ENCODE measurements at places on chromosomes 2 and 18. TPM values are rescaled to one million over a fixed set of nuclear protein-coding genes. Genes with fewer than 3 reads are reported as not detected.

DNA sequence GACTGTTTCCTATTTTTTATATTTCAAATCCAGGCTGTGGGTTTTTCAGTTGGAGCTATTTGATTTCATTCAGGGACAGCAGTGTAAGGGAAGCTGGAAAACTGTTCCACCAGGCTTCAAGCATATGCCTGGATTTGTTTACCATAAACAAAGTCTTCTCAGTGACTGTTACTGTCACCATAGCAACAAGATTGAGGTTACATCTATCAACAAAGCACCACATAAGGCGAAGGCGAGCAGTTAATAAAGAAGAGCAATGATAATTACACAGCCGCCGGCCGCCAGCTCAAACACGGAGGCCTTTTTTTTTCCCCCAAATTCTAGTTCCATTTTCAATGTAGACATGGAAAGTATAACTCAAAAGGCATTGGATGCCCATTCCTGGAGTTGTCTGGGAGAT lies 553.7 kb upstream of the SYT4 start:
- H3K27ac ChIP-seq, result no peak overlapping the region
- no peaks in the 10 kb centered on the region for H3K27me3 ChIP-seq
- H3K36me3 ChIP-seq, result no peaks in the 10 kb centered on the region
- H3K4me1 ChIP-seq, result no peaks in the 10 kb centered on the region
- DNase-seq, result no peak

DNA sequence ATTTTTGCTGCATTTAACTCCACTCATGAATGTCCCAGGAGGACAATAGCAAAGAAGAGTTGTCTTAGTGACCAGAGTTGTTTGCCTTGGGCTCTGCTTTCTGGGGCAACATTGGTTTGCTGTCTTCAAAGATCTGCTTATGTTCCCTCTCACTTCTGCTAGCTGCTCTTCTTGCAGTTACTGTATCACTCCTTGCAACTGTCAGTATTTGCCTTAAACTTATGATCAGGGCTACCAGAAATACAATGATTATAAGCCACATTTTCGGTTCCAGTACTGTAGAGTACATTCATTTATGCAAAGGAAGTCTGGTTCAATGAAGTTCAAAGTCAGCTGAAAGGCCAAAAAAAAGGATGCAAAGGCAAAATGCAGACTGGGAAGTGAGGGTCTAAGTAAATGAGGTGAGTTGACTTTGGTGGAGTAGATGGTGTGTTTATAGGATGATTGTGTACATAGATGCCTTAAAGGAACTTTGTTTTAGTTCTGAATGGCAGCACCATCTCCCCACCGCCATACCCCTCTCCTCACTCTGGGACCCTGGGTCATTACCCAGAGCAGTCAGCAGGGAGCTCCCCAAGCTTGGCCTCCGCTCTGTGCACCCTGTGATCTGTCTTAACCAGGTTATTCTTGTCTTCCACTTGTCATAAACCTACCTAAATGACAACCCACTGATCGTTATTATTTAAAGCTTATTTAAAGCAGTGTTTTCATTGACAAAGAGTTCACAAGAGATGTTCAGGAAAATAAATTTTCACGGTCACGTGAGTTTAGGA lies 236.0 kb downstream of the DOK6 start:
- H3K4me1 ChIP-seq, result no peaks in the 10 kb centered on the region
- DNase-seq, result peak; percentile 34
- no peaks in the 10 kb centered on the region for H3K27me3 ChIP-seq

DNA sequence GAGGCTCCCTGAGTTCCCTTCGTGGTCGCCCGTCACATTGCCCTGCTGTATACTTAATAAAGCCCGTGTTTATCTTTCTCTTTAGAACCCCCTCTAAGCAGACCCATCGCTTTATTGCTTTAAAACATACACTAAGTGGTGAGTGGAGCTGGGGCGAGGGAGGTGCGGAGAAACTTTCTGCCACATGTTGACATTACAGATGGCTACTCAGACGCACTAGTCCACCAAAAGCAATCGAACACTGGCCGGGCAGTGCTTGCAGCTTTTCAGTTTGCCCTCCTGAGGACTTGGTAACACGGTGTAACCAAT lies 859 bp upstream of the COLEC12 start:
- no peaks in the 10 kb centered on the region for H3K36me3 ChIP-seq
- no peak overlapping the region for H3K27ac ChIP-seq
- no peak overlapping the region for H3K4me3 ChIP-seq
- peaks cover 37% of the 10 kb centered on the region for H3K27me3 ChIP-seq
- no peak for DNase-seq
- peaks cover 9% of the 10 kb centered on the region for H3K4me1 ChIP-seq

DNA sequence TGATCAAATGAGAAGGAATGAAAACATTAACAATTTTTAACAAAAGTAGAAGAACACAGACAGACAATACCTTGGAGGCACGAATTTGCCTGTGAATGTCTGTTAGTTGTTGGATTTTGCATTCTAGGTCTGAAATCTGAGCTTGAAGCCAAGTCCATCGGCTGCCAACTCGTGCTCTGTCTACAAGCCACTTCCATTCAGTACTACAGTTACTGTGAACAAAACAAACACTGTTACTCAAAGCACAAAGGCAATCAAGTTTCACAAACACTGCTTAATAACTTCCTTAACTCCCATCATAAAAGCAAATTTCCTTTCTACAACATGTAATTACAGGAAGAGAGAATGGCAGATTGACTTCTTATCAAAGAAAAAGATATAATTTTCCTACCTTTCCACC lies 42.2 kb downstream of the KANSL1L start:
- no peak overlapping the region for H3K4me3 ChIP-seq
- peaks cover 5% of the 10 kb centered on the region for H3K4me1 ChIP-seq
- no peak for DNase-seq
- H3K27ac ChIP-seq, result no peak overlapping the region
- H3K27me3 ChIP-seq, result no peaks in the 10 kb centered on the region

GRCh38 chr2:143473820-143474219 lies 344.6 kb downstream of the ARHGAP15 start:
- H3K27ac ChIP-seq, result no peak overlapping the region
- peaks cover 17% of the 10 kb centered on the region for H3K36me3 ChIP-seq
- no peak for DNase-seq
- no peaks in the 10 kb centered on the region for H3K27me3 ChIP-seq

DNA sequence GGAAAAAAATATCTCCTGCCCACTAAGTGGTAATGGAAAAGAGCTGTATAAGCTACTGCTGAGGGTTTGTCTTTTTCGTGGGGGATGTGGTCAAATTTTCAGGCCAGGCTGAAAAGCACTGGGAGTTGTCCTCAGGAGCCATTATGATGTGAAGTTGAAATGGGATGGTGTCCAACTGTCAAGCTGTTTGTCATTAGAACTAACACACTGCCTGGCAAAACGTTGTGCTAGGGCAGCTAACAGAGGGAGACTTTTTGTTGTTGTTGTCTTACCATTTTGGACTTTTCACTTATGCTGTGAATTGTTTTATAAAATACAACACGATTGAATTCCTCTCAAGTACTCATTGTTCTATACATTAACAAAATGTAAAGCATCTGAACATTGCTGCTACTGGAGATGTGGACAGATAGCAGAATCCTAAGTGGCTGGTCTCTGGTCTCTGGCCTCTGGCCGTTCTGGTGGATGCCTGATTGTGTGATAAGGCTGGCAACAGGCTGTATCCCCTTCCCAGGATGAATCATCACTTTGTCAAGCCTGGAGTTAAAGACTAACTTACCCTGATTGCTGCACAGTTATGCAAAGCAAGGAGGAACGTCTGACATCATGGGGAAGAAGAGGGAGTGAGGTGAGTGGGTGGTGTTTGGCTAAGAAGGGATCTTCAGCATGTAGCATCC lies 2.3 kb downstream of the MYO1B start:
- H3K4me3 ChIP-seq, result no peak overlapping the region
- no peaks in the 10 kb centered on the region for H3K27me3 ChIP-seq
- H3K4me1 ChIP-seq, result peaks cover 21% of the 10 kb centered on the region
- no peak for DNase-seq

GRCh38 chr2:46925474-46926351 lies 10.1 kb upstream of the MCFD2 start:
- no peak overlapping the region for H3K27ac ChIP-seq
- H3K36me3 ChIP-seq, result peaks cover 13% of the 10 kb centered on the region
- no peak for DNase-seq

GRCh38 chr2:36356298-36356989 lies 866 bp downstream of the CRIM1 start:
- H3K4me1 ChIP-seq, result peaks cover 25% of the 10 kb centered on the region
- peak overlapping the region; percentile 75 for H3K4me3 ChIP-seq
- peak; percentile 41 for DNase-seq
- H3K27ac ChIP-seq, result no peak overlapping the region
- H3K27me3 ChIP-seq, result peaks cover 37% of the 10 kb centered on the region

DNA sequence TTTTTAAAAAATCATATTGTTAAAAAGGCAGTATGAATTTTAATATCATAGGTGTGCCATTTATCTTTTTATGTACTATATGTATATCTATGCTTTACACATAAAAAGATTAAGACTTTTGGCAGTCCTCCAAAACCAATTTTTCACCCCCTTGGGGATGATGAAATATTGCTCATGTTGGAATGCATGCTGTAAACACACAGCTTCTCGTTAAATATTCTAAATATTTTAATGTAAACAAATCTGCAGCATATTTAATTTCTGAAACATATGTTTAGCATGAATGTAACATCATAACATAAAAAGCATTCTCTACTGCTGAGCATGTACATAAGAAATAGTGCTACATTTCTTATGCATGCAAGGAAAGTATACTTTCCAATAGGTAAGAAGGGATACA lies 484.3 kb upstream of the LRATD1 start:
- no peak overlapping the region for H3K27ac ChIP-seq
- no peaks in the 10 kb centered on the region for H3K36me3 ChIP-seq
- DNase-seq, result no peak
- no peaks in the 10 kb centered on the region for H3K4me1 ChIP-seq
- no peak overlapping the region for H3K4me3 ChIP-seq

GRCh38 chr18:36660311-36660710 lies 168.5 kb downstream of the TPGS2 start:
- no peak for DNase-seq
- H3K27me3 ChIP-seq, result peaks cover 7% of the 10 kb centered on the region
- H3K4me3 ChIP-seq, result no peak overlapping the region
- H3K36me3 ChIP-seq, result no peaks in the 10 kb centered on the region
- H3K27ac ChIP-seq, result no peak overlapping the region

GRCh38 chr2:88136817-88137216 lies 9.0 kb upstream of the FABP1 start:
- H3K27ac ChIP-seq, result no peak overlapping the region
- DNase-seq, result no peak
- no peaks in the 10 kb centered on the region for H3K36me3 ChIP-seq

DNA sequence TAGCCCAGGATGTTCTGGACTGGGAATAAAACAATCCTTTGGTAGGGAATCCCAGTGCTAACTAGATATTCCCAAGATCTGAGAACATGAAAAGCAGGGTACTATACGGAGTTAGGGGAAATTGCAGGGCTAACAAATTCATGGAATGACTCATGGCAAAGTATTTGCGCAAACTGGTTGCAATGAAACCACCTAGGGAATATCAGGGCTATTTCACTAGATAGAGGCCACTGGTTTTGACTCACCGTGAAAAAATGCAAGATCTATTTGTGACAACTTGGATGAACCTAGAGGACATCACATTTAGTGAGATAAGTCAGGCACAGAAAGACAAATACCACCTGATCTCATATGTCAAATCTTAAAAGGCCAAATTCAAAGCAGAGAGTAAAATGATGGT lies 233.3 kb downstream of the MBD2 start:
- no peak for DNase-seq
- H3K27ac ChIP-seq, result no peak overlapping the region
- H3K4me3 ChIP-seq, result no peak overlapping the region
- no peaks in the 10 kb centered on the region for H3K4me1 ChIP-seq

DNA sequence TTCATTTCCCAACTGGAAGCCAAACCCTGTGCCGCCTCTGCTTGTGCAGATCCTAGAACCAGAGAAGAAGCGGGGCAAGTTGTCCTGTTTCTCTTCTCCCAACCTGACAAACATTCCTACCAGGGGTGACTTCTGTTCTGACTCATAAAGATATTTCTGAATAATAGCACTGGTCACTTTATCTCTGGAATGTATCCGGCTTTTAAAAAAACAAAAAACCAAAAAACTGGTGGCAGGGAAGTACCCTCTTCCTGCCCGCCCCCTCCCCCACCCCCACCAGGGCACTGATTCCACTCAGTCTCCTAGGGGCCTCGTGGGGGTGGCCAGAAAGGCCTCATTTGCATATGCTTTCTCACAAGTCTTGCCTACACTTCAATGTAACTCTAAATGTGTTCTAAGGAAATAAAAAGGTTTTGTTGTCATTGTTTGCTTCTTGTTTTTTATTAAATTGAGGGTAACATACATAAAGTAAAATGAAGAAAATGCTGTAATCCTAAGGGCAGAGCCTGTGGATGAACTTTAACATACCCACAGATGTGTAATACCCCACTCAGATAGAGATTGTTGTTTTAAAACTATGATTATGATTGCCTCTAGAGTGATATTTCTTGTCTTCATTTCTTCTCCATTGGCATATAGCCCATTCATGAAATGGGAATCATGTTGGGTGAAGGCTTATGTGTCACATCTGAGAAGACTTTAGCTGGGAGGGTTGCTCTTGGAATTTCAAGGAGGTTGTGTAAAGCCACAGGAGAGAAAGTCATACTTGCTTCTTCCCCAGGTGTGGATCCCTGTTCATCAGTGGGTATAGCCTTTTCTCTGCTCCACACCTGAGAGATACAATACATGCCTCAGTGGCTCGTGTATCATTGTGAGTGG lies 5.3 kb upstream of the FOSL2 start:
- no peak overlapping the region for H3K27ac ChIP-seq
- no peaks in the 10 kb centered on the region for H3K36me3 ChIP-seq
- no peak overlapping the region for H3K4me3 ChIP-seq

GRCh38 chr18:65754121-65754520 lies 3.3 kb downstream of the CDH7 start:
- no peaks in the 10 kb centered on the region for H3K4me1 ChIP-seq
- H3K27ac ChIP-seq, result no peak overlapping the region
- H3K27me3 ChIP-seq, result peaks cover 20% of the 10 kb centered on the region
- DNase-seq, result no peak
- H3K36me3 ChIP-seq, result no peaks in the 10 kb centered on the region

- DNase-seq, result no peak
- no peak overlapping the region for H3K4me3 ChIP-seq
- no peak overlapping the region for H3K27ac ChIP-seq
- H3K27me3 ChIP-seq, result no peaks in the 10 kb centered on the region
Measured at GRCh38 chr18:2777241-2777640, 69.6 kb upstream of the EMILIN2 start.

GRCh38 chr2:7428454-7429204 lies 511.4 kb downstream of the RNF144A start:
- H3K4me3 ChIP-seq, result peak overlapping the region; percentile 1
- H3K4me1 ChIP-seq, result peaks cover 33% of the 10 kb centered on the region
- DNase-seq, result no peak
- peak overlapping the region; percentile 38 for H3K27ac ChIP-seq
- peaks cover 3% of the 10 kb centered on the region for H3K27me3 ChIP-seq

The CD302 gene
- total RNA-seq, result 0.48 TPM

The SNRNP200 gene
- total RNA-seq, result 181 TPM

The SPP2 gene
- total RNA-seq, result not detected

The MSTN gene
- total RNA-seq, result not detected

The KCNE4 gene
- not detected for total RNA-seq

The ARHGEF33 gene
- not detected for total RNA-seq

The TNFRSF11A gene
- 3.1 TPM for total RNA-seq
